ENCODE measurements at places on chromosomes 16 and 17.

- no peak for DNase-seq
Measured at GRCh38 chr16:23408242-23408822, 44.7 kb downstream of the COG7 start.

DNA sequence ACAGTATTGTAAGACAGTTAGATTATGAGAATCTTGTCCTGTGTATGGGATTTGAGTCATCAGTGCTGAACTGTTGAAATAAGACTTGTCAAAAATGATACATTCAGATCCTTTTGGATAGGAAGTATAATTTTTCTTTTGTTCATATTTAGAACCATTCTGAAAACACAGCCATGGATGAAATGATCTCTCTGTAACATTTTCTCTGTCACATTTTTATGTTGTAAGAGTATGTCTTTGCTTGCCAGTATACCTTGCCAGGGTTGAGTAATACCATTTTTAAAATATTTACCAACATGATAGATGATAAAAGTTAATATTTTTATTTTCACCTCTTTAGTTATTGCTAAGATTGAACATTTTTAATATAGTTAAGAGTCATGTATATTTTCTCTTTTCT, 45.0 kb downstream of the NSRP1 start:
- no peak for DNase-seq

DNA sequence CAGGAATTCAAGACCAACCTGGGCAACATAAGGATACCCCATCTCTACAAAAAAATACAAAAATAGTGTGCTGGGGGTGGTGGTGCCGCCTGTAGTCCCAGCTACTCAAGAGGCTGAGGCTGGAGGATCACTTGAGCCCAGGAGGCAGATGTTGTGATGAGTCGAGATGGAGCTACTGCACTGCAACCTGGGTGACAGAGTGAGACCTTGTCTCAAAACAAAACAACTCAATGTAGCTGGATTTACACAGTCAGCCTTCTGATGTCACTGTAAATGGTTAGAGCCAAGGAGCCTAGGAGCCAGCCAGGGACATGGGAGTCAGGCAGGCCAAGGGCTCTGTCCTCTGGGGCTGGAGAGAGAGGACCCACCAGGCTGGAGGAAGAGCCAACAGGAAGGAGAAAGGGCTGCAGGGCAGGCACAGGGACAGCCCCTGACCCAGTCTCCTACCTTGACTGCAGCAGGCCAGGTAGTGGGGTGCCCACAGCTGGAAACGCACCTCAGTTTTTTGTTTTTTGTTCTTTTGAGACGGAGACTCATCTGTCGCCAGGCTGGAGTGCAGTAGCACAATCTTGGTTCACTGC, 8.4 kb downstream of the CDIPT start:
- DNase-seq: no peak

- DNase-seq: no peak
Measured at GRCh38 chr17:2947588-2947950, 115.8 kb downstream of the OR1D5 start.

DNA sequence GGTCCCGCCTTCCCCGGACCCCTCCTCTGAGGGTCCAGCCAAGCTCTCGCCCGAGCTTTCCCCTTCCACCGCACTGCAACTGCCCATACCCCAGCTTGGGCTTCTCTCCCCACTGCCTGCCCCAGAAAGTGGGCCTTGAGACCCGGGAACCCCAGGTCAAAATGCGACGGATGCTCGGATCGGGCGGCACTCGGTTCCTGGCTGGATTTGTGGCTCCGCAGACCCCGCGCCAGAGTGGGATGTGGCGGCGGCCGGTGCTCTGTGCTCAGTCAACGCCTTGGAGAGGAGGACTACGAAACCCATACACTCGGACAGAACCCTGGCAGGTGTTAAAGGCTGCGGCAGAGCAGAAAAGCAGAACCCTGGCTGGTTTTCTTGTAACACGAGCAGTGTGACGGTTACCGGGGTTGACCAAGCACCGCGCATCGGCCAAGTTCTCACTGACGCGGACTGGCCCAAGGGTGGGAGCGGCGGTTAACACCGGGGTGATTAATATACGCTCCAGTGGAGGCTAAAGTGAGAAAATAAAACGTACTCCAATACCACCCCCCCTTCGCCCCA, 885 bp upstream of the SLFN13 start:
- no peak for DNase-seq

DNA sequence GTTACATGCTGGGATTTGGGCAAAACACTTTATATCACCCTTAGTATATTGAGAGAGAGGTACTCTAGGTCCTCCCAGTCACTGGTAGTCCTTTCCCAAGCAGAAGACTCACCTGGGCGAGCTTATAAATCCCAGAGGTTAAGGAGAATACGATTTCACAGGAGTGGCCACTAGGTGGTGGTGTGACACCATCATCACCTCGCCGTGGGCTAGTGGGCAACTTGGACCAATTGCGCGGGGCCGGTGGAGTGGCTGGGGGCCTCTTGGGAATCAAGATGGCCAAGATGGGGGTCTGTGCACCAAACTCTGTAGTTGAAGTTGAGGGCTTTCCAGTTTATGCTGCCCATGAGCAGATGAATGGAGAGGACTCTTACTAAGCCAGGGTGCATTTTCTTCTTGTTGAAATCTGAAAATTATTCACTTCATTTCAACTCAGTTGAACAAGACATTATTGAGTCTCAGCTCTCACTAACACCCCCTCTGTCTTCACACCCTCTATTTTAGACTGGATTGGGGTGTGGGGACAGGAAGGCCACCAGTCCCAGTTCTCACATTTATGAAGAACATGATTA, 38.2 kb upstream of the PIRT start:
- DNase-seq: peak; percentile 53

DNA sequence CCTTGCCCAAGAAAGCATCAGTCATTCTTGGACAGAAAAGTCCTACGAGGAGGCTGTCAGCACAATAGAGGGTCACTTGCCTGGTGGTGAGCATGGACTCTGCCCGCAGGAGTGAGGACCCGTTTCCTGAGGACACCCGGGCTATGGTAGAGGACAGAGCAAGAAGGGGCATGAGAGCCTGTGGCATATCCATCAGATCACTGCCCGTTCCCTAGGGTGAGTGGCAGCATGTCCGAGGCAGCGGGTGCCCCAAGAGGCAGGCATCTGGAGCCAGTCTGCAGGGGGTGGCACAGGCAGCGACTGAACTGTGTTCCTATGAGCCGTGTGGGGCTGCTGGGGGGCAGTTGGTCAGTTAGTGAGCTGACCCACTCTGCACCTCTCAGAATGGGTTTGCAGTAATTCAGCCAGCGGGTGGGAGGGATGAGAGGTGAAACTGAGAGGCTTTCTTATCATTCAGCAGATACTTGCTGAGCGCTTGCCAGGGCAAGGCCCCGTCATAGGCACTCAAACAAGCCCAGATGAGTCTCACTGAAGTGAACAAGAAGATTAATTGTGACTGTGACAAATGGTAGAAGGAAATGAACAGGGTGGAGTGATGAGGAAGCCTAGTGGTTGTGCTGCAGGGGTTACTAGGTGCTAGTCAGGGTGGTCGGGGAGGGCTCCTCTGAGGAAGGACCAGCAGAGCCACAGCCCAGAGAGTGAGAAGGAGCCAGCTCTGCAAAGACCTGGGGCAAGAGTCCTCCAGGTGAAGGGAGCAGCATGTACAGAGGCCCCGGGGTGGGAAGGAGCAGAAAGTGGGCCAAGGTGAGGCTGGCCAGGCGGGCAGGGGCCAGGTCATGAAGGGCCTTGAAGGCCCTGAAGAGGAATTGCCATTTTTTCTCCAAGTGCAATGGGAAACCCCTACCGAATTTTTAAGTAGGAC, 87.9 kb downstream of the CLEC16A start:
- DNase-seq: no peak

- no peak for DNase-seq
Measured at GRCh38 chr17:76027159-76027839, at the start of gene EVPL. Gene EVPL (minus strand): TSS chr17:76027306. CDS start chr17:76027198, 108 bp downstream.

- DNase-seq: no peak
Measured at GRCh38 chr17:28997806-28998205, 8.0 kb downstream of the SEZ6 start.

DNA sequence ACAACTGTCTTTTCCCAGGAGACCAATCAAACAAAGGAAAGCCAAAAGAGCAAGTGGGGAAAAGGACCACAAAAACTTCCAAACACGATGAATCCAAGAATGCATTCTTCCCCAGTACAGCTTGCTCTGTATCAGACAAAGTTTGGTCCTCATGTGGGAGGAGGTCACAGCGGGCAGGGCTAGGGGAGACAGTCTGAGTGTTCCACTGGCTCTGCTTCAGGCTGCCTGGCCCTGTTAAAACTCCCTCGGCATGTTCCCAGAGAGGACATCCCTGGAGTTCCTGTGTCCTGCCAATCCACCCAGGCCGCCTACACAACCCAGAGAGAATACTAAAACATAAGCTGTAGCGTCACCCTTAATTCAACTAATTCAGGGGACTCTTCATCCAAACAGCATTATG, 415.1 kb upstream of the DYNLRB2 start:
- no peak for DNase-seq

DNA sequence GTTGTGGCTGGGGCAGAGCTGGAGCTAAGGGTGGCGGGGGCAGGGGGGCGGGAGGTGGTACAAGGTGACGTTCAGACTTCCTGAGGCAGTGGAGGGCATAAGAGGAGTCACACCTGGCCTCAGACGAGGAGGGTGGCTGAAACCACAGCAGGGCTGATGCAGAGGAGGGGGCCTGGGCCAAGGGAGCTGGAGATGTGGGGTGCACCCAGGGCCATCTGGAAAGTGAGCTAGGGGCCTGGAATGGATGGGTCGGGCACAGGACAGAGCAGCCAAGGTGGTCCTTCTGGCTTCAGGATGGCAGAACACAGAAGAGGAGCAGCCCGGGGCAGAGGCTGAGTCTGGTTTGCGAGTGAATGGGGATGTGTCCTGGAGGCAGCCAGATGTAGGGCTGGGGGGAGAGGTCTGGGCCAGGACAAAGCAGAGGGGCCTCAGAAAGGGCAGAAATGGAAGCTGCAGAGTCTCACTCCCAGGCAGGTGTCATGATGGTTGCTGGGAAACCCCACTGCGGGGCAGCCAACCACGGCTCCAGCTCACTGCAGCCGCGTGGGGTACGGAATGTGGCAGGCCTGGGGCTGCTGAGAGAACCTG, 57.6 kb downstream of the PRMT7 start:
- no peak for DNase-seq

- DNase-seq: no peak
Measured at GRCh38 chr16:11224894-11225676, 30.9 kb downstream of the SOCS1 start.

- no peak for DNase-seq
Measured at GRCh38 chr16:56225017-56225742, 33.9 kb downstream of the GNAO1 start.

DNA sequence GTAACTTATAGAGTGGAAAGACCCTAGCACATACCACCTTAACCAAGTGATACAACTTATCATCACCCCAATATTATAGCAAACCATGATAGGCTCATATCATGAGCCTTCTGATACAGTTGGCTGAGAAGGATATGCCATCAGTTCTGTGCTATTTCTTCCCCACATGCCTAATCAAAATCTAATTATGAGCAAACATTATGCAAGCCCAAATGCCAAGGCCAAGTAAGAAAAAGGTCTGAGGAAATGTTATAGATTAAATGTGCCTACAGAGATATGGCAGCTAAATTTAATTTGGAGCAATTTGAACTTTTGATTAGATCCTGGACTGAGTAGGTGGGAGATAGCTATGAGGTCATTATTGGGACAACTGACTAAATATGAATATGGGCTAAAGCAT, 225.9 kb upstream of the PMFBP1 start:
- no peak for DNase-seq

DNA sequence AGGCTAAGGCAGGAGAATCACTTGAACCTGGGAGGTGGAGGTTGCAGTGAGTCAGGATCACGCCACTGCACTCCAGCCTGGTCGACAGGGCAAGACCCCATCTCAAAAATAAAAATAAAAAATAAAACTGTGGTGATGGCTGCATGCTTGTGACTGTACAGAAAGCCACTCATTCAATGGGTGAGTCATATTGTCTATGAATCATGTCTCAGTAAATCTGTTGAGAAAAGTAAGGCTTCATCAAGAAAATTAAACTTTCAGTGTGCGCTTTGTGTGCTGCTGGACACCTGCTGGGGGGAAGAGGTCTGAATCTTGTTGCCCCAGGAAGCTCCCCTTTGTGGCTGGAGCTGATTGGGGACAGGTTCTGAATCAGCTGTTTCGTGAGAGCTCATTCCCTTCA, 11.3 kb downstream of the NUBP1 start:
- no peak for DNase-seq

DNA sequence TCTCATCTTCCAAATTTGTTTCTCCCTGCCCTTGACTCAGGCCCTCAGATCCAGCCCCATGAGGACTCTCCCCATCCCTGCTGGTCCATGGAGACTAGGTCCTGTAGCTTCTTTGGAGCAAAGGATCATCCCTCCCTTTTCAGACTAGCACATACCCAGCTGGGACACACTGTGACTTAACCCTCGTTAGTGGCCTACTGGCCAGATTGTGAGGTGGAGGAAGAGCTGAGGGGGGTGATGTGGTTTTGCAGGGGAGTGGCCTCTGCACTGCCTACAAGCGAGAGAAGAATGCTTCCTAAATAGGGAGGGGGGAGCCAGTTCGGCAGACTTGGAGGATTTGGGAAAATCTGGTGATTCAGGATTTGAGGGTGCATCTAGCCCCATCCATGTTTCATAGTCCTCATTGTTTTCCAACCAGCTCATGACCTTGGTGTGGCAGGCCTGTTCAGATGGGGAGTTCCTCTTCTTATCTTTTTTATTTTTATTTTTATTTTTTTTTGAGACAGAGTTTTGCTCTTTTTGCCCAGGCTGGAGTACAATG, 47.8 kb upstream of the SLC47A1 start:
- DNase-seq: no peak

DNA sequence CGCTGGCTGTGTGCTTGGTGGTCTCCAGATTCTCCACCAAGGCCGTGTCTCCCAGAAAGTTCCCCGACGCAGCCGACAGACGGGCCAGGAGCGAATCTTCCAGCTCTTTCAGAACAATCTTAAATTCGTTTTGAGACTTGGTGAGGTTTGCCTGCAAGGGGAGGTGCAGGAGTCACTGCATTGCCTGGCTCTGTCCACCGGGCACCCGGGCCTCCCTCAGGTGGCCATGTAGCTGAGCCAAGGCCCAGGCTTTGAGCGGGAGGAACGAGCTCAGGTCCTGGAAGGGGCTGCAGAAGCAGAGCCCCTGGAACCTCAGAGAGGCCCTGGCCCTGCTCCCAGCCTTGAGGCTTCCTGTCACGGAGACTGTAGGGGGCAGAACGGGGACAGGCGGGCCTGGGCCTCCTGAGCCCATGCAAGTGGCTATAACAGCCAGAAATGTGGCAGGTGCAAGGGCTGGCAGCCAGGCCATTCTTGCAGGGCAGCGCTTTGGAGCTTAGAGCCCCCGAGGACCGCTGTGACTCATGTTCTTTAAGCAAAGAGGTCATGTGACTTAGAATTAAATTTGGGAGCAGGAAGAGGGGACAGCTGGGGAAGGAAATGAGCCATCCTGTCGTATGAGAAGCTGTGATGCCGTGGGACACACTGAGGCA, 72.4 kb downstream of the PGS1 start:
- peak; percentile 66 for DNase-seq
